Upper lobe of right lung (tissue), 1 donor: ENCODE measurements at places on chromosomes 1 and 21.

DNA sequence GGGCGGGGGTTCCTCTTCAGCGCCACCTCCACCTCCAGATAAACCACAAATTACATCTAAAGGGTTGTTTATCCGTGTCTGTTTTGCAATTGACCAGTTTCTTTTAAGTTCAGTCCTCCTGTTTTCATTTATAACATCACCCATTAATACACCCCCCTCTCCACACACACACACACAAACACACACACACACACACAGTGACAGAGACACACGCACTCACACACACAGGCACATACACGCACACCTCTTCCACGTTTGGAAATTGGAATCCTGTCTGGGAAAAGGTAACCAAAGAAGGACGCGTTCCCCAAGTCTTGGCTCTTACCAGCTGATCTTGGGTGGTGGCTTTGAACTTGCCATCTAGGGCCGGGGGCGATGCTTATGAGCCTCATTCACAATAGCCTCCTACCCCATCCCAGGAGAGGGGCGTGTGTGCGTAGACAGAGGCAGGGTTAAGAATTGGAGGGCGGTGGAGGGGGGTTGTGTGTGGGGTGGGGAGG is 442 bp upstream of the CSMD2 start:
- no peak for DNase-seq

- no peak for DNase-seq
These were observed 101.7 kb downstream of the PATJ start for GRCh38 chr1:61844006-61844405.

GRCh38 chr1:117719004-117719403 is 113.2 kb downstream of the TENT5C start:
- DNase-seq, result no peak

- no peak for DNase-seq
These were observed 71.9 kb upstream of the CXADR start for GRCh38 chr21:17440969-17441368.

DNA sequence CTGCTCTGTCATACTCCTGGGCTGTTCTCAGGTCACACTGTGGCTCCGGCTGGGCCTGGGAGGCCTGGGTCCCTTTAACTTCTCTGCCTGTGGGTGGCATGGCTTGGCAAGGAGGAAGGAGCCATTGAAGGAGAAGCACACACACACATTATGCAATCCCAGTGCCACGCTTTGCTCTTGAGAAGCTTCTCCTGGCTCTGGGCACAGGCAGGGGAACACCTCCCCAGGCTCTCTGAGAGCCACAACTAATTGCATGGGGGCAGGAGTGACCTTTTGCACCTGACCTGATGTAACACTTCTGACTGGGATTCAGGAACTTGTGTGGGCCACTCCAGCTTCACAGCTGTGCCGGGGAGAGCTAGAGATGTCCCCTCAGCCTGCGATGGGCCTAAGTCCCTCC is 23.1 kb downstream of the LGR6 start:
- peak; percentile 85 for DNase-seq

DNA sequence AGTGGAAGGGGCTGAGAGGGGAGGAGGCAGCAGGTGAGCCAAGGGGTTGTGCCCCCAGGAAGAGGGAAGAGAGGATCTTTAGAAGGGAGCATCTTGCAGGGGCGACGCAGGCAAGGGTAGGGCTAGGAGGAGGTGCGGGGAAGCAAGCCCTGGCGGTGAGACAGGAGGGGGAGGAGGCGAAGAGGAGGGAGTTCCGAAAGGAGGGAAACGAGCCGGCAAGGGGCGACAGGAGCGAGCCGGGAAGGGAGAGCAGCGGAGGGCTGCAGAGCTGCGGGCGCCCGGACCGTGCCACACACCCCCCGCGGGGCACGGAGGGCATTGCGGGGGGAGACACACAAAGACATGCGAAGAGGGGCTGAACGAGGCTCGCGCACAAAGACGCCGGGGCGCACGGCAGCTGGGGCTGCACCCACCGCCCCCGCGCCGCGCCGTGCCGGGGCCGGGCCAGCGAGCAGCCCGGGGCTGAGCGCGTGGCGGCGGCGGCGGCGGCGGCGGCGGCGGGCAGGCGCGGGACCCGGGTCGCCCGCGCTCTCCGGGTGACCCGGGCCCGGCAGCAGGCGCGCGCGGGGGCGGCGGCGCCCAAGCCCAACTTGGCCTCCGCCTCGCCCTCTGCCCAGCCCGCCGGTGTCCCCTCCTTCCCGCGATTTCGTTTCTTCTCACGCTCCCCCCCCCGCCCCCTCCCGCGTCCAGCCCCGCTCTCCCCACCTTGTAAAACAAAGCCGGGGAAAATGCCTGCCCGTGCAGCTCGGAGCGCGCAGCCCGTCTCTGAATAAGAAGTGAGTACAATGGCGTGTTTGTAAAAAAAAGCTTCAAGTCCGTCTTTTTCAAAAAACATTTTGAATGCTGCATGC is at the start of gene KCNK2:
TSS of gene KCNK2 (plus strand) at position 206 of the 851 bp plus-strand sequence. CDS start 649 bp downstream, outside the sequence.
- peak; percentile 53 for DNase-seq

GRCh38 chr1:179706339-179706941 is 36.7 kb upstream of the FAM163A start:
- no peak for DNase-seq

- DNase-seq, result no peak
These were observed 71.7 kb upstream of the SIM2 start for GRCh38 chr21:36627242-36627641.
